ENCODE measurements at places on chromosomes 1 and 21.

DNA sequence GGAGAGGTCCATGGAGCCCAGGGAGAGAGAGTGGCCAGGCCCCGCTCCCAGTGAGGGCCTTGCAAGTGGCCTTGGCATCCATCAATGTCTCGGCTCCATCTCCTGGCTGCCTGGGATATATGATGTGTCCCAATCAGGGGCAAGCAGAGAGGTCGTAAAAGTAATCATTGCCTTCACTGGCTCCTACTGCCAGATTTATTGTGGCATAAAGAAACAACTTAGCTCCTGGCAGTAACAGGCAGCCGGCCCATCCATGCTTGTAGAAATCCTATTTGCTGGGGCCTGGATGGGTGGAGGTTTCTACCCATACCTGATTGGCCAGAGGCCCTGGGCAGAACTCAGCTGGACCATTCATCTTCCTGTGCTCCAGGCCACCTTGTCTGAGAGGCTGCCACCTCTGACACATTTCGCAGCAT, 272.6 kb downstream of the MATN1 start:
- DNase-seq = no peak

DNA sequence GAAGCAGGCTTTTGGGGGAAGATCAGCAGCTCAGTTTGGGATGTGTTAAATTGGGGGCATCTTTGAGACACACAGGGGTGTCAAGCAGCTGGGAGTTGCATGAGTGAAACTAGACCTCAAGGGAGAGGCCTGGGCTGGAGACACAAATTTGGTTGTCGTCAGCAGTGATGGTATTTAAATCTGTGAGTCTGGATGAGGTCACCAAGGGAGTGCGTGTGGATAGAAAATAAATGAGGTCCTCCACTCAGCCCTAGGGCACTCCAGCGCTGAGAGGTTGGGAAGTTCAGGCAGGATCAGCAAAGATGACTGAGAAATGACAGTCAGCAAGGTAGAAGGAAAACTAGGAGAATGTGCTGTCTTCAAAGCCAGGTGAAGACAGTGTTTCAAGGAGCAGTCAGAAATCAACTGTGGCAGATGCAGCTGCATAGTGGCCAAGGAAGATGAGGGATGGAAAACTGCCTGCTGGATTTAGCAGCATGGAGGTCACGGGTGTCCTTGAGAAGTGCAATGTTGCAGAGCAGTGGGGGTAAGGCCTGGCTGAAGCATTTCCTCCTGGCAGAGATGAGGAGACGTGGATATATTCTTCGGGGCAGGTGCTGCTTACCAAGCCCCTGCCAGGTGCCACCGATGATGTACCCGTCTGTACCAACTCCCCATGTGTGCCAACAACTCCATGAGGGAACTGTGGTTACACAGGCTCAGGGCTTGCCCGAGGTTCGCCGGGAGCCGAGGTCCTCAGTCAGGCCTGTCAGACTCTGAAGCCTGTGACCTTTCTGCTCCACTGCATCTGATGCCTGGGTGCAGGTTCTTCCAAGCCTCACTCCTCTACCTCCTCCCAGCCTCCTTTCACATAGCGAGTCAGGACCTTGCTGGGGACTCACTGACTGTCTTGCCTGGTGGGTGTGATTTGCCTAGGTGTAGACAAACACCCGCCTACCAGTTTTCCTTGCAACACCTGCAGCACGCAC, 11.3 kb downstream of the MAP7D1 start:
- DNase-seq = no peak

DNA sequence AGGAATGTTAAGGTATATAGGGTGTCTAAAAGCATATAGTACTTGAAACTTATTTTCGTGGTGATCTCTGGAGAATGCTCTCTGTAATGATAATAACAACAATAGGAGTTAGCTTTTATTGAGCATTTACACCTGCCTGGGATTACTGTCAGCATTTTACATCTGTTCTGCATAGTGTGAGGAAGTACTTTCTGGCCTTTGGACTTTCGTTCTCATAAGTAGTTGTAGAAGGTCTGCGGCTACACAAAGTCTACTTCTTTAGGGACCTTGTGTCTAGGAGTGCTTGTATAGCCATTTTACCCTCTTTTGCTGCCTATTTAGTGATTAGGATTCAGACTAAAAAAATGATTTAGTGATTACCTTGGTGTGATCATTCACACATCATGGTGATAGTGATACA, 103.6 kb upstream of the GPR52 start:
- no peak for DNase-seq

DNA sequence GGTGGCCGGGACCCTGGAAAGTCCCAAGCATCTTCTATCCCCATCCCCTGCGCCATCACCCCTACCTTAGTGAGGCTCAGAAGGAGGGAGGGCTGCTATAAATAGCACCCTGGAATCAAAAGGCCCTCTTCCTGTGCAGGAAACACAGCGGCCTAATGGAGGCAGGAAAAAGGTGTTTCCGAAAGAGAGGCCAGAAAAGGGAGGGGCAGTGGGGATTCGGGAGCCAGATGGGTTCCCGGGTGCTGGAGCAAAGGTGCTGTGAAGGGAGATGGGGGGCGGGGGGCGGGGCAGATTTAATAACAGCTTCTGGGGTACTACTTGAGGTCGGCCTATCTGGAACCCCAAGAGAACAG, 16.6 kb downstream of the NAV1 start:
- no peak for DNase-seq

GRCh38 chr1:38296047-38296446, 249.5 kb upstream of the POU3F1 start:
- peak; percentile 86 for DNase-seq

DNA sequence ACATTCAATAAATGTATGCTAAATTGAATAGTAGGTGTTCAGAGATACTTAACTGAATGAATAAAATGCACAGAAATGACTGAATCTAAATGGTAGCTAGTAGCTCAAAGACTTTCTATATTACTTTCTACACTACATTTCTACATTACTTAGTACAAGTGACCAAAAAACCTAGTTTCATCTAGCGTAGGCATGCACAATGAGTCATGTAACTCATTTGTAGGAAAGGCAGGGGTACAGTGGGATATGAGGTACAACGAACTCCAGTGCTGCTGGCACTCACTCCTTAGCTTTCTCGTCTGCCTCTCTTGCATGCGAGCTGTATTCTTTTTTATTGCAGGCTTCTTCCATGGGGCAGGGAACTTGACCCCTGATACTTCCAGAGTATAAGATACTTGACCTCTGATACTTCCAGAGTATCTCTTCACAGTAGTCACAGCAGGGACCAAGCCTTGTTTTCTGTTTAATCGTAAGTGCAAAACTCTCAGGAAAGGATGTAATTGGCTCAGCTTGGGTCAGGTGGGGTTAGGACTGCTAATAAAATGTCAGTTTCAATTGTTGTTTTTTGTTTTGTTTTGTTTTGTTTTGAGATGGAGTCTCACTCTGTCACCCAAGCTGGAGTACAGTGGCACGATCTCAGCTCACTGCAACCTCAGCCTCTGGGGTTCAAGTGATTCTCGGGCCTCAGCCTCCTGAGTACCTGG, 4.9 kb upstream of the ATP2B4 start:
- DNase-seq = no peak

GRCh38 chr21:38349111-38349746, 92.4 kb downstream of the KCNJ15 start:
- DNase-seq = peak; percentile 67

DNA sequence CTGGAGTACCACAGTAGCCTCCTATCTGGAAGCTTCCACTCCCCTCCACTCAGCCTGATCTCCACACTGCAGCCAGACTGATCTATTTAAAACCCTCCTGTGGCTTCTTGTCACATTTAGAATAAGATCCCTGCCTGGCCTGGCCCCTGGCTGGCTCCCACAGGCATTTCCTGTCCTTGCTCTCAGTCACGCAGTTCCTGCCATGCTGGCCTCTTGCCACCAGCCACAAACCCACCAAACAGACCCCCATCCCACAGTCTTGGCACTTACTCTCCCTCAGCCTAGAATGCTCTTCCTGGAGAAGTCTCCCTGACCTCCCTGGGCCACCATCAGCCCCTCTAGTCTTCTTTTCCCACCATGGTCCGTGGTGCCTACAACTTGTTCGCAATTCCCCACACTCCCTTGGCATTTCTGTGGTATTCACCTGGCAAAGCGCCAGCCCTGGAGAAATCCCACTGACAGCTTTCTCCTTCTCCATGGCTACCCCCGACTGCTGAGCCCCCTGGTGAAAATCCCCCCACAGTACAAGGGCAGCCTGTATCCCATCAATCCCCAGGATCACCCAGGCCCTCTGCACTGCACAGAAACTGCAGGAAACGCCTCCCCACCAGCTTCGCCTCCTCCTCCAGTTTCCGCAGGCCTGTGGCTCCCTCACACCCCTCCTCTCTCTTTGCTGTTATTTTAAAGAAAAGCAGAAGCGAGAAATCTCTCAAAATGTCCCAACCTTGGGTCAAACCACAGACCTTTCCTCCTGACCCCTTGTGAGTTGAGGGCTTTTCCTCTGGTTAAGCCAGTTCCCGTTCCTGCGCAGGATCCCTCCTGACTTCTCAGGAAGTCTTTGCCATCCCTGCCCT, 94.5 kb downstream of the SYT2 start:
- DNase-seq = no peak

DNA sequence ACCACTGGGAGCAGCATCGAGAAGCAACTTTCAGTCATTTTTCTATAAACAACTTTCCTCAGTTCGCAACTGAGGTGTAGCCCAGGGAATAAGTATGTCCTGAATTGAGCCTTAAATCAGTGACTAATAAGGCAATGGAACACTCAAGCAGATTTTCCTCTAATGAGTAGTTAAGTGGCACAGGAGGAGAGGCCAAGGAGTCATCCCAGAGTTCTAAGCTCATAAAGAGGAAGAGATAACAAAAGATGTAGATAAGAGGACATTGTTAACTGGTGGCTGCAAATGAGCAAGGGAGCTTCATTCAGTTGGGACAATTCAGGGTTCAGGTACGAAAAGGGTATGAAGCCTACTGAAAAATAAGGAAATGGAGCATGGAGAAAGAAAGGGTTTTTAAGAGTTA, 64.5 kb downstream of the LRRC40 start:
- no peak for DNase-seq

GRCh38 chr1:44654621-44655187, 19.6 kb downstream of the TMEM53 start:
- DNase-seq = no peak

DNA sequence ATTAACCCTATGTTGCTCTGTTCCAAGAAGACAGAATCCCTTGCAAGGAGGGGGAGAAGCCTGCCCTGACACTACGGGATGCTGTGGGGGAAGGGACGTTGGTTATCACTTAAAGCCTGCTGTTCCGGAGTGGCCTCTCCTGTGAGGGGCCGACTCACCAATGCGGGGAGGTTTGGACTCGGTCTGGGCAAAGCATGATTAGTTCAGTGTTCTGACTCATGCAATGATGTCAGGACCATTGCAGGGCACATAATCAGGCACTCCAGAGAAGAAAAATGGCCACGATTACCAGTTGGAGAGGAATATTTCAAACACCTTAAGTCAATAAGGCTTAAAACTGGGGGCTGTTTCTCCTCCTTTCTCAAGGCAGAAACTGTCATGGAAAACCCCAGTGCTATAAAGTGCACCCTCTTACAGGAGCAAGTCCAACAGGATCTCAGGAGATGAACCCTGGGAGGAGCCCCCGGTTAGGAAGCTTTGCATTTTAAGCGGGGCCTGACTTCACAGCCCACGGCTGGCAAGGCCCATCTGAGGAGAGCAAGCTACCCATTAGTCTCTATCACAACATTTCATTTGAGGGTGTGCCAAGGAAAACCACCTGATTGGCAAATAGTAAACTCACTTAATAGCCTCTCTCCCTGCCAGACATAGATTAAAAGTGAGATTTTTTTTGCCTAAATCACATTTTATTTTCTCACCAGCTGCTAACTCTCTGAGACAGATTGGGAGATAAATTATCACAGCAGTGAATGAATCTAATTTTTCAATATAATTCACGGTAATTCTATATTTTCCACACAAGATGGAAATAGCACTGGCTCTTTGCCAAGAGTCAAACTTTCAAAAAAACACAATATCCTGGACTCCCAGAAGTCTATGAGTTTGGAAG, 202.5 kb downstream of the C1orf94 start:
- DNase-seq = peak; percentile 37

DNA sequence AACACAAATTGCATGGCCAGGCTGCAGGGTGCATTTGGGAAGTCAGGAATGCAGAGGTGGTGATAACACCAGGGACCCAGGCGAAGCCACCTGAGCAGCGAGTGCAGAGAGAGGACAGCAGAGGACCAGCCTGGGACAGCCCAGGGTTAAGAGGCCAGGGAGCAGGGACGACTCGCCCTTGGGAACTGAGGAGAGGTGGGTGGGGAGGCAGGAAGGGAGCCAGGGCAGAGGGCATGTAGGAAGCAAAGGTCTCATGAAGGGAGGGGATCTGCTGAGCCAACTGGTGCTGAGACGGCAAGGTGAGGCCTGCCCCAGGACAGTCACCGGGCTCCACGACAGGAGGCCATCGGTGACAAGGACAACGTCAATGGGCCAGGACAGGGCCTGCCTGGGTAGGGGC, 16.4 kb downstream of the KIF17 start:
- no peak for DNase-seq

DNA sequence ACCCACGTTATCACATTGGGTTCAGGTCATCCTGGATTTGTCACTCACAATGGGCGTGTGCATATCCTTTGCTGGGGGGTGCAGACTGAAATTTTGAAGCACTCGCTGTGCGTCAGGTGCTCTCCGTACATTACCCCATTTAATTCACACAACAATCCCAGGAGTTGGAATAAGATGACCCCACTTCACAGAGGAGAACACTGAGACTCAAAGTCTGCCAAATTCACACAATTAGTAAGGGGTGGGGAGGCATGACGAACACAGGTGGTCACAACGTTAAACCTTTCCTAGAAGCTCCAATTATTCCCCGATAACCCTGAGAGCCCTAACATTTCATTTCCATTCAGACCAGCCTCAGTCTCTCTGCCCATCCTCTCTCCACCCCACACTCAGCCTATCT, 3.8 kb upstream of the S100A2 start:
- no peak for DNase-seq

DNA sequence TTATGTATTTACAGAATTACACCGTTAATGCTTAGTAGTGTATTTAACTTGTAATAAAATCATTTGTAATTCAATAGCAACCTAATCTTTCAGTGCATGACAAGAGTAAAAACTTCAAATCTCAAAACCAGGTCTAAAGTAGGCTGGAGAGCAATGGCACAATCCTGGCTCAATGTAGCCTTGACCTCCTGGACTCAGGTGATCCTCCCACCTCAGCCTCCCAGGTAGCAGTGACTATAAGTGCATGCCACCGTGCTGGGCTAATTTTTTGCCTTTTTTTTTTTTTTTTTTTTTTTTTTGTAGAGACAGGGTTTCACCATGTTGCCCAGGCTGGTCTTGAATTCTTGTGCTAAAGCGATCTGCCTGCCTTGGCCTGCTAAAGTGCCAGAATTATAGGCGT, 11.3 kb downstream of the IPP start:
- no peak for DNase-seq

Data from NCI-H1105 (cell line).